Activated CD4-positive, alpha-beta T cell treated with anti-CD3 and anti-CD28 coated beads, Interleukin-2, amount 50 U/mL, for 48 hours (primary cell): ENCODE measurements at places on chromosomes 16 and 17.

GRCh38 chr17:71084219-71084618 lies 914.9 kb downstream of the KCNJ2 start:
- DNase-seq: peak; percentile 5

GRCh38 chr17:81569986-81570514 lies 17.9 kb upstream of the FAAP100 start:
- no peak for DNase-seq

DNA sequence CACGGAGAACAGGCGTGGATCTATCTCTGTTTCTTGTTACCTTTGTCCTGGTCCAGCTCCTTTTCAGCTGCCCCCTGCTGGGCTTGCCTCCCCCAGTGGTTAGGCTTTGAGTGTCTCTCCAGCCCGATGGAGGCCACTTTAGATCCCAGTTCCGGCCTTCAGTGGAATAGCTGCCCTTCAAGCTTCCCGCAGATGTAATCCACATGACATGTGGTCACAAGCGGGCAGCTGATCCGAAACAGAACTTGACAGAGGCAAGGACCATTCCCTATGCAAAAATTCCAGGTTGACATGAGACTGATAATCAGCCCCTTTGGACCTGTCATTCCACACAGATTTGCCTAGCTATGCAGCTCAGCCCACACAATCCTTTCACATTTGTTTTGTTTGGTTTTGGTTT lies 40.6 kb upstream of the AQP8 start:
- DNase-seq: no peak

DNA sequence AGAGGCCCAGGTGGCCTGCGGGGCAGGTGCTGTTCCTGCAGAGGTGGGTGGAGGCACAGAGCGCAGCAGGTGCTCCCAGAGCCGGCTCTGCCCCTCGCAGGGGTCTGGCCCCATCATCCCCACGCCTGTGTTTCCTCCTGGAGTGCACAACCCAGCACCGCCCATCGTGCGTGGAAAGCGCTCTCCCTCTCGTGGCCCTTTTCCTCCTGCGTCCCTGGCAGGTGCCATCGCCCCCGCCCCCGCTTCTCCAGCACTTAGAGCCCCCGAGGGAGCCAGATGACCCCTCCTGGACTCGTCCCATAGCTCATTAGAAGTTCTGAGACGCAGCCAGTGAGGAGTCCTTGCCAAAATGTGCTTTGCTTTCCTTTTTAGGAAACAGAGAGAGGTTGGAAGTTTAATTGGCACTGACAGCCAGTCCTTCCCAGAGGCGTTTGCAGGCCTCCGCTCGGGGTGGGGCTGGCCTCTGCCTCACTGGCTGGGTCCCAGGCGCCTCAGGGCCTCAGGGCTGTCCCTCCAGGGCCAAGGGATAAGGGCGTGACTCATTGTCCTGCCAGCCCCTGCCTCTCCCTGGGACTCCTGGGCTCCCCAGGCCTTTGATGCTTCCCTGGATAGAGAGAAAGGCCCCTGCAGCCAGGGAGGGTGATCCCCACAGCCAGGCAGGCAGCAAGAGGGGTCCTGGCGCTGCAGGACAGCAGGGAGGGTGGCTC lies 32.2 kb upstream of the CHMP6 start:
- DNase-seq: no peak

DNA sequence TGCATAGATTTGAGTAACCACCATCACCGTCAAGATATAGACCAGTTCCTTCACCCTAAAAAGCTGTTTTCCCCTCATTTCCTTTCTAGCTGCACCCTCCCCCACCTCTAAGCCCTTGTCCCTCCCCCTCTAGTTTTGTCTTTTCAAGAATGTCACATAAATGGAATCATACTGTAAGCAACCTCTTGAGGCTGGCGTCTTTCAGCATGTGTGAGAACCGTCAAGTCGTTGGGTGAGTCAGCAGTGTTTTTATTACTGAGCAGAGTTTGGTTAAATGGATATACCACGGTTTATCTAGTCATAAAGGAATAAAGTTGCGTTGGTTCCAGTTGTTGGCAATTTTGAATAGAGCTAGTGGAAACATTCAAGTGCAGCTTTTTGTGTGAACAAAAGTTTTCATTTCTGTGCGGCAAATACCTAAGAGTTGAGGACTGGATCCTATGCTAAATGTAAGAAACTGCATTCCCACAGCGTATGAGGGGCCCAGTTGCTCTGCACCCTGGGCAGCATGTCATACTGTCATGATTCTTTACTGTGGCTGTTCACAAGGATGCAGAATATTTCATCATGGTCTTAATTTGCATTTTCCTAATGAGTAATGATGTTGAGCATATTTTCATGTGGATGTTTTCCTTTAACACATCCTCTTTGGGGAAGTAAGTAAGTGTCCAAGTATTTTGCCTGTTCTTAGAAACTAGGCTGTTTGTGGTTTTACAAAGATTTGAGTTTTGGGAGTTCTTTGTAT lies 264.3 kb downstream of the CPPED1 start:
- peak; percentile 60 for DNase-seq

GRCh38 chr17:73560661-73561060 lies 83.6 kb downstream of the SDK2 start:
- no peak for DNase-seq

DNA sequence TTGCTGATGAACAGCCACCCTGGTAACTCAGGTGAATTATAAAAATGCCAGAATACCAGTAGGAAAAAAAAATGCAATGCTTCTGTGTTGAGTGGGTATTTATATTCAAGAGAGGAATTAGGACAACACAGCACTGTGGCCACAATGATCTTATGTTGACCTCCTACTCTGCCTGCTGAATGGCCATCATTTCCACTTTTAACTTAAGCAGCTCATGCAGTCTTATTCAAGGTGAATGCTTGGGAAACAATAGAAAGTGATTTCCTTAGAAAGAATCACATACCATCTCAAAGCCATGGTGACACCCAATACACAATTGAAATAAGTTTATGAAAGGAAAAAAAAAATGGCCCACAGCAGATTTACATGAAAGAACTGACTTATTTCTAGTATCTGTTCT lies 224.0 kb downstream of the CDH8 start:
- DNase-seq: no peak

- no peak for DNase-seq
Observed at GRCh38 chr17:9928601-9929333, 23.7 kb upstream of the RCVRN start.

- DNase-seq: no peak
Observed at GRCh38 chr16:49335828-49336227, 37.8 kb upstream of the C16orf78 start.

GRCh38 chr17:78273813-78274212 lies 42.4 kb downstream of the TMEM235 start:
- no peak for DNase-seq

GRCh38 chr16:68074850-68075555 lies 10.2 kb upstream of the NFATC3 start:
- peak; percentile 48 for DNase-seq

- DNase-seq: no peak
Observed at GRCh38 chr17:64400642-64401041, 10.0 kb upstream of the PECAM1 start.

DNA sequence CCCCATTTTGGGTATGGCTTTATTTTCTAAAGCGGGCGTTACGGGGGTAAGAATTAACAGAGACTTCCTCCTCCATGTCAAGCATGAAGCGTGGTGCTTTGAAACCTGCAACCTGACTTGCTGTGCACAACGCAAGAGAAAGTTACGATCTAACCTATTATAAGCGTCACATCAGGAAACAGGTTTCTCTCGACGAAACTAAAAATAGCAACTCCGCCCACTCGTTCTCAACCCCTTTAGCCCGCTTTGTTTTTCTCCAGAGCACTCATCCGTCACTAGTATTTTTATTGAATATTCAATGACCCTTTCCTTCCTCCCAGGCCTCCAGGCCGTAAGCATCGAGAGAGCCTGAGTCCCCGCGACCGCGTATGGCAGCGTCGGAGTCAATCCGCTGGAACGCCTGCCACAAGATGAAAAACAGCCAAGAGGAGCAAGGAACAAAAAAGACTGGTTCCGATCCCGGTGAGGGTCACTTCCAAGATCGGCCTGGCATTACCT lies 555 bp downstream of the NUP88 start:
- DNase-seq: peak; percentile 52

DNA sequence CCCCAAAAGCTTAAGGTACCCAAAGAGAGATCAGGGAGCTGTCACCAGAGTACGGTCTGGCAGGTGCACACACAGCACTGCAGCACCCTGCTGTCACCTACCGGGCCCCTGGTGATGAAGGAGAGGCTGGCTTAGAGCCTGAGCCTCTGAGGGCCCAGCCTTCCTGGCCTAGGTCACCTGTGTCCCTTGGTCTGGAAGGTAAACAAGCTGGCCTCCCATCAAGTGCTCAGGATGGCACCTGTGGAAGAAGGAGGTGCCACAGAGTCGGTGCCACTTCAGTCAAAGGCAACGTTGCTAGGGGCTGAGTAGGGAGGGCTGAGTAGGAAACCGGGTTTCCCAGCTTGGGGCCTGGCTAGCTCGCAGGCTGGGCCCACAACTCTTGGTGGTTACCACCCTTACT lies 70.7 kb downstream of the COG7 start:
- DNase-seq: no peak

GRCh38 chr17:28949185-28950016 lies 1.9 kb downstream of the PHF12 start:
- peak; percentile 72 for DNase-seq

GRCh38 chr17:46139432-46140210 lies 53.6 kb downstream of the KANSL1 start:
- DNase-seq: no peak

- DNase-seq: no peak
Observed at GRCh38 chr17:17536702-17537101, 40.5 kb upstream of the RASD1 start.

- no peak for DNase-seq
Observed at GRCh38 chr17:61225178-61225882, 174.3 kb upstream of the TBX2 start.

GRCh38 chr16:27080895-27081294 lies 14.2 kb downstream of the C16orf82 start:
- no peak for DNase-seq

- DNase-seq: no peak
Observed at GRCh38 chr17:77622647-77623046, 335.9 kb upstream of the TNRC6C start.

DNA sequence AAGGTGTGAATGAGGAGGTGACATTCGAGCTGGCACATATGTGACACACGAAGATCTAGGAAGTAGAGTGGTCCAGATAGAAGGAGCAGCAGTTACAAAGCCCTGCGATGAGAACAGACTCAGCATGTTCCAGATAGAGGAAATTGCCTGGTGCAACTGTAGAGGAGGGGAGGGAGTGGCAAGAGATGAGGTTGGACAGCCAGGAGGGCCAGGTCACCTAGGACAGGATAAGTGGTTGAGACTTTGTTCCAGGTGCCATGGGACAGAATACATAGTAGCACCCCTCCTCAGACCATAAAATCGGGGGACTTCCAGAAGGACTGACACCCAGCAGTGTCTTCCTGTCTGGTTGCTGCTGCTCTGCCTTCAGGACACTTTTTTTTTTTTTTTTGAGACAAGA lies 11.0 kb upstream of the CENPT start:
- no peak for DNase-seq

DNA sequence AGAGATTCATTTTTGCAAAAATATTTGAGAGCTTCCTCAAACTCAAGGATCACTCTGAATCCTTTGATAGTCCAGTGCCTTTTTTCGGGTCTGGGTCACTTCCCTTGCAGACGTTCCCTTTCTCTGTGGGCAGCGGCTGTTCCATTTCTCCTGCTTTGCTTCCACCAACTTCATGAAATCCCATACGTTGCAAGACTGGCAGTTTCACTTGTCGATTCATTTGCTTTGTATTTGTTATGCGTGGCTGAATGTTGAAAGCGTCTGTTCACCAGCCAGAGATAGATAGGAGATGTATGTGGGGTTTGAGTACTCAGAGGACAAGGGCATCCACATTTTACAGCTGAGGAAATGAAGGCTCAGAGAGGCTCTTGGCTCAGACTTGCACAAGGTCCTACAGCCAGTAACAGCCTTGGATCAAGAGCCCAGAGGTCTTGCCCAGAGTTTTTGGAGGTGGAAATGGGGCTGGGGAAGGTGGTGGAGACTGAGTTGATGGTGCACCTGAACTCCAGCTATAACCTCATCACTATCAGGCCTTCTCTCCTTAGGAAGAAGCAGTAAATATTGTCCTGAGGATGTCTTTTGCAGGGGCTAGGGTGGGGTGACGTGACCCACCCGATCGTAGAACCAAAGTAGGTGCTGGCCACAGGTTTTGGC lies 1.3 kb upstream of the CCDC102A start:
- DNase-seq: no peak

- DNase-seq: no peak
Observed at GRCh38 chr16:55853114-55853513, 20.2 kb upstream of the CES1 start.

DNA sequence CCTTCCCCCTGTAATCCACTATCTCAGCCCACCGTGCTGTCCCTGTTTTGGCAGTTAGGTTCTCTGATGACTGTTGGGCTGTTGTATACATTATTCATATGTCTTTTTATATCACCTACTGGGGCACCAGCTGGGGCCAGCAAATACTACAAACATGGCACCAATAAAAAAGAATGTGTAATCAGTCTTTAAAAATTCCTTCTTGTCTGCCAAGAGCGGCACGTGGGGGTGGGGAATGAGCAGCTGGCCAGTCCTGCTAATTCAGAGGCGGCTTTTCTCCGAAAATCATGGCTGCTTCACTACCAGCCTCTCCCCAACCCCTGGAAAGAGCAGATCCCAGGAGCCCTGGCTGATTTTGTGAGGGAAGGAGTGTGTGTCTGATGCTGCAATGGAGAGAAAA lies 77.7 kb upstream of the EEF2KMT start:
- no peak for DNase-seq

- no peak for DNase-seq
Observed at GRCh38 chr17:17573912-17574311, 17.6 kb downstream of the PEMT start.

- no peak for DNase-seq
Observed at GRCh38 chr17:2847381-2848333, 51.4 kb downstream of the RAP1GAP2 start.

GRCh38 chr16:87322360-87322759 lies 5.2 kb upstream of the C16orf95 start:
- DNase-seq: no peak

DNA sequence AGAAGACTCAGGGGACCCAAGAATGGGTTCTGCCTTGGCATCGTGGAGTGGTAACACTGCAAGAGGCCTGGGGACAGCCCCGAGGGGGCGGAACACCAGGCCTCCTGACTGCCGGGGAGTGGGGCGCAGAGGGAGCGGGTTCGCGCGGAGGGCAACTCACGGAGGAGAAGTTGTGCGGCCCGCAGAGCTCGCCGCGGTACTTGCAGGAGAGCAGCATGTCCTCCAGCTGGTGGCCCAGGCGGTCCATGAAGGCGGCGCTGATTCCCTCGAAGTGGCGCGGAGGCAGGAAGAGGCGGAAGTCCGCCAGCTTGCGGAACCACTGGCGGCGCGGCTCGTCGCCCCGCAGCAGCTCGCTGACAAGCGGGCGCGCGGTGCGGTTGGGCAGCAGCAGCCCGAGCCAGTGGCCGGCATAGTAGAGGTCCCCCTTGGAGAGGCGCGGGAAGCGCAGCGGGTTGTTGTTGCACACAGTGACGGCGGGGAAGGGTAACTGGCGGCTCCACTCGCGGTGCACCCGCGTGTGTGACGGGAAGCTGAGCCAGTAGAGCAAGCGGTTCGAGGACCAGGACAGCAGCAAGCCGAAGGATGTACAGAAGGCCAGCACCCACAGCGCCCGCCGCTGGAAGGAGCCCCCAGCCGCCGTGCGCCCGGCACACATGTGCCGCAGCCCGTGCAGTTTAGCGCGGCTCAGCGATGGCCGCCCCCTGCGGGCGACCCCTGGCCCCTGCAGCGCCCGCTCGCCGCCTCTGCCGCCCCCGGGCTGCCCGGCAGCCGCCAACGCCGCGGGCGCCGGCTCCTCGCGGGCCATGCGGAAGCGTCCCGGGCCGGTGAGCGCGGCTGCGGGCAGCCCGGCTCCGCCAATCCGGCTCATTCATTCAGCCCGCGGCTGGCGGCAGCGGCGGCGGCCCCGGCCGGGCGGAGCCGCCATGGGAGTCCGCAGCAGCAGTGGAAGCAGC lies 1.6 kb downstream of the ASIC2 start:
- DNase-seq: peak; percentile 0
